ENCODE measurements at places on chromosomes 5 and 9. TPM values are rescaled to one million over a fixed set of nuclear protein-coding genes. Genes with fewer than 3 reads are reported as not detected.

Gene FCN1
- 65.0 TPM for total RNA-seq

Gene MAN1B1
- 56.7 TPM for total RNA-seq

Gene COL15A1
- 40.5 TPM for total RNA-seq

Gene SLC6A7
- not detected for total RNA-seq

Gene MSX2
- 0.34 TPM for total RNA-seq

Gene MEF2C
- 47.3 TPM for total RNA-seq

Gene PCDHGA10
- 5.7 TPM for total RNA-seq

Gene PCDHB10
- total RNA-seq: 1.9 TPM

GRCh38 chr5:174558190-174558589, 166.2 kb upstream of the MSX2 start:
- no peaks in the 10 kb centered on the region for H3K4me1 ChIP-seq
- no peak overlapping the region for H3K27ac ChIP-seq
- peaks cover 4% of the 10 kb centered on the region for H3K27me3 ChIP-seq
- DNase-seq: no peak
- H3K36me3 ChIP-seq: no peaks in the 10 kb centered on the region
- no peak overlapping the region for H3K4me3 ChIP-seq

DNA sequence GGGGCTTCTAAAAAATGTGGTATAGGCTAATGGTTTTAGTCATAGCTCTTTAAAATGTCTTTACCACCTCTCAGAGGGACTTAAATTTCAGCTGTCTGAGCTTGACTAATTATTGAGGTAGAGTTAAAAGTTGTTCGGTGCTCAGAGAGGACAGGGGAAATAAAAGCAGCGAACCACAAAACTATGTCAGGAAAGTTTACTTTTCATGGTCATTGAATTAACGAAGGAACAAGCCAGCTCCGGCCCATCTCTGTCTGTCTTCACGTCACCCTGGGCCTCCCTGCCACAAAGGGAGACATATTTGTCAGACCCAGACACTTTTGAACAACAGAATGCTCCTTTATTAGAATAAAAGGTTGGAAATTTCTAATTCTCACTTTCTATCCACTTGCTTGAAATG, 98.8 kb upstream of the EFNA5 start:
- no peaks in the 10 kb centered on the region for H3K36me3 ChIP-seq
- DNase-seq: no peak
- H3K4me3 ChIP-seq: no peak overlapping the region
- H3K27me3 ChIP-seq: no peaks in the 10 kb centered on the region
- H3K4me1 ChIP-seq: peaks cover 7% of the 10 kb centered on the region

GRCh38 chr9:88322906-88323566, 65.2 kb upstream of the SPIN1 start:
- no peaks in the 10 kb centered on the region for H3K36me3 ChIP-seq
- DNase-seq: no peak
- H3K4me3 ChIP-seq: no peak overlapping the region
- no peaks in the 10 kb centered on the region for H3K4me1 ChIP-seq
- H3K27me3 ChIP-seq: no peaks in the 10 kb centered on the region
- no peak overlapping the region for H3K27ac ChIP-seq

- H3K36me3 ChIP-seq: no peaks in the 10 kb centered on the region
- no peak for DNase-seq
- no peak overlapping the region for H3K4me3 ChIP-seq
- H3K27ac ChIP-seq: no peak overlapping the region
These were observed 44.8 kb upstream of the EQTN start for GRCh38 chr9:27341545-27342294.

- H3K27ac ChIP-seq: no peak overlapping the region
- no peaks in the 10 kb centered on the region for H3K27me3 ChIP-seq
- no peaks in the 10 kb centered on the region for H3K4me1 ChIP-seq
- DNase-seq: no peak
- H3K4me3 ChIP-seq: no peak overlapping the region
- no peaks in the 10 kb centered on the region for H3K36me3 ChIP-seq
These were observed 461.3 kb downstream of the TMEM232 start for GRCh38 chr5:110265162-110265561.

GRCh38 chr5:40381676-40382363, 297.9 kb upstream of the PTGER4 start:
- H3K27ac ChIP-seq: no peak overlapping the region
- no peaks in the 10 kb centered on the region for H3K27me3 ChIP-seq
- H3K4me1 ChIP-seq: no peaks in the 10 kb centered on the region
- DNase-seq: no peak

DNA sequence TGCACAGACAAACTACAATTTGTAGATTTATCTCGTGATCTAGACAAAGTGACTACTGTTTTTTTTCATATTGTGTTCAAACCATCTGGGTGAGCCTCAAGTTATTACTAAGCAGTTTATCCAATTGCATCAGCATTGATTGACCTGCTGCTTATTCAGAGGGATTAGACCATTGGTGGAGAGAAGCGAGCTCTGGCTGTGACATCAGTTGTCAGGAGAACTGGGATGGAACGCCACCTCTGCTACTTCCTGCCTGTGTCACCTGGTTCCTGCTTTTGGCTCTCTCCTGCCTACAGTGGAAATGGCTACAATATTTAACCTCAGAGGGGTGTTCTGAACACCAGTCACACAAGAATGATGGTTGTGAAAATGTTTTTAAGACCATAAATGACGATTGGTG, 12.1 kb downstream of the NR4A3 start:
- H3K27ac ChIP-seq: no peak overlapping the region
- no peak overlapping the region for H3K4me3 ChIP-seq
- no peaks in the 10 kb centered on the region for H3K4me1 ChIP-seq
- no peaks in the 10 kb centered on the region for H3K27me3 ChIP-seq
- DNase-seq: no peak
- peaks cover 2% of the 10 kb centered on the region for H3K36me3 ChIP-seq

DNA sequence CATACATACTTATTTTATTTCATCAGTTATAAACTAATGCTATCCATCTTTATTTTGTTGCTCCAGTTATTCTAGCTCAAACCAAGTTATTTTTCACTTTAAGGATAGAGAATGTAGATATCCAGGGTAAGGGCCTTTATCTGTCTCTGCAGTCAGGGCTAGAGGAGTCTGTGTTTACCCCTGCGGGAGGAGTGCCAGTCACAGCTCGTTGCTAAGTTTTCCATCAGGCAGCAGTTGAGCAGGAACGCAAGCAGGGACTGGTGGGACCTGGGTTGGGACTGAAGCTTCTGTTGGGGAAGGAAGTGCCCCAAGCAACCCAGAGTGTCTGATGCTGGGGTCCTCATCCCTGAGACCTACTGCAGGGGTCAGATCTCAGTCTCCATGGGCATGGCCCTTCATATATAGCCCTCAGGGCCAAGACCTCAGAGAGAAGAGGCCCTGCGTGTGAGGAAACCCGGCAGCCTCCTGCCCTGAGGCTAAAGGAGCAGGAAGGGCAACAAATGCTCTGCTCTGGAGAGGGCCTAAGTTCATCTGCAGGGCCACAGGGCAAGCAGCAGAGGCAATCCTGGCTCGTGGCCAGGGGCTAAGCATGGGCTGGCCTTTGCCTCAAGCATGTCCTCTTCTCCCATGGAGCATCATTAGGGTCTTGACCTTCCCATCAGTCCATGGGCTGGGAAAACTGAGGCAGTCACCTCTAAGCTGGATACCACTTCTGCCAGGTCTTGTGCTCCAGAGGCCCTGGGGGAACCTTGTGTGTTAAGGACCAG, 6.6 kb downstream of the SLC22A4 start:
- H3K36me3 ChIP-seq: no peaks in the 10 kb centered on the region
- H3K27me3 ChIP-seq: peaks cover 2% of the 10 kb centered on the region
- no peak overlapping the region for H3K4me3 ChIP-seq
- H3K4me1 ChIP-seq: no peaks in the 10 kb centered on the region
- no peak for DNase-seq
- H3K27ac ChIP-seq: no peak overlapping the region

GRCh38 chr5:4882186-4882585, 257.9 kb upstream of the ADAMTS16 start:
- H3K4me1 ChIP-seq: no peaks in the 10 kb centered on the region
- DNase-seq: no peak
- no peak overlapping the region for H3K27ac ChIP-seq
- H3K4me3 ChIP-seq: no peak overlapping the region

- H3K4me3 ChIP-seq: no peak overlapping the region
- H3K27ac ChIP-seq: no peak overlapping the region
- no peak for DNase-seq
These were observed 40.8 kb downstream of the GRAMD2B start for GRCh38 chr5:126464016-126464415.

DNA sequence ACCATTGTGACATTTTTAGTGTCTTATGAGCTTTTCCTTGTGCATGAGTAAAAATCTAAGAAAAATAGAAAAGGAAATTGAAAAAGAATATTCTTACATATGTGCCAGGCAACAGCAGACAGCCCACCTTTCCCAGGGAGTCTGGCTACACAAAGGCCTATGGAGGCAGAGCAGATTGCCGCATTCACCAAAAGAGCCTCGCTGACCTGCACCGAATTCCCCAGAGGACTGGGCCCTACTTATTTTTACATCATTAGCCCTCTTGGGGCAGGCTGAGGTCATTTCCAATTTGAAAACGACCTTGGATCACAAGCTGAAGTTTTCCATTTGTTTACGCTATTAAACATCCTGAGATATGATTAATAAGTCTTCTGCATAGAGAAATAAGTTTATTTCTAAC, 66.2 kb upstream of the WDR41 start:
- DNase-seq: no peak
- H3K36me3 ChIP-seq: no peaks in the 10 kb centered on the region
- peaks cover 7% of the 10 kb centered on the region for H3K4me1 ChIP-seq
- no peak overlapping the region for H3K4me3 ChIP-seq
- H3K27ac ChIP-seq: no peak overlapping the region

DNA sequence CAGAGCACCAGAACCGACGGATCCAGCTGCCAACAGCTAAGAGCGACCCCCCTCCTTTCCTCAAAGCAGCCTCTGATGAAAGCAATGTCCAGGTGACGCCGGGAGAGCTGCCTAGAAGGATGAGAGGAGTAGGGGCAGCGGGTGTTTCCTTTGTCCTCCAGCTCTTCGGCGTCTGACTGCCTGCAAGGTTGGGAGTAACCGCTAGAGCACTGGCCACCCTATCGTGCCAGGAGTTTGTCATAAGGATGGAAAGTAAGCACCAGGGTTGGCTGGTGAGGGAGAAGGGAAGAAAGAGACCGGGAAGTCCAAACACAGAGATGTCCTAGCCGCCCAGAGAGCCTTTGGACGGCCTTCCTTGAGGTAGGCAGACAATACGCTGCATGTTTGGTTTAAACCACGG, 10.8 kb downstream of the MRPL36 start:
- H3K27me3 ChIP-seq: no peaks in the 10 kb centered on the region
- no peak overlapping the region for H3K4me3 ChIP-seq
- no peaks in the 10 kb centered on the region for H3K36me3 ChIP-seq
- no peak overlapping the region for H3K27ac ChIP-seq

DNA sequence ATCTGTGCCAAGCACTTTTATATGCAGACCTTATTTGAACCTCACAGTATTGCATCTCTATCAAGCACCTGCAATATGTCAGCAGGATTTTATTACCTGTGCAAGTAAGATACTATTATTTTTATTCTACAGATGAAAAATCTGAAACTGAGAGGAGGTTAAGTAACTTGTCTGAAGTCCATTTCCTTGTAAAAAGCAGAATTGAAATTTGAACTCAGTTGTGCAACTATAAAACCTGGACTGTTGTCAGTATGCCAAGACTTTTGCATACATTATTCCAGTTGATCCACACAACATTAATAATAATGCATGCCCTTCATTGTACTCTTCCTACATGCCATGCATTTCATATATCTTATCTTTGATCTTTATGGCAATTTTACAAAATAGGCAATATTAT, 82.2 kb upstream of the BRINP1 start:
- no peaks in the 10 kb centered on the region for H3K27me3 ChIP-seq
- no peak for DNase-seq
- H3K27ac ChIP-seq: no peak overlapping the region
- H3K4me1 ChIP-seq: no peaks in the 10 kb centered on the region

DNA sequence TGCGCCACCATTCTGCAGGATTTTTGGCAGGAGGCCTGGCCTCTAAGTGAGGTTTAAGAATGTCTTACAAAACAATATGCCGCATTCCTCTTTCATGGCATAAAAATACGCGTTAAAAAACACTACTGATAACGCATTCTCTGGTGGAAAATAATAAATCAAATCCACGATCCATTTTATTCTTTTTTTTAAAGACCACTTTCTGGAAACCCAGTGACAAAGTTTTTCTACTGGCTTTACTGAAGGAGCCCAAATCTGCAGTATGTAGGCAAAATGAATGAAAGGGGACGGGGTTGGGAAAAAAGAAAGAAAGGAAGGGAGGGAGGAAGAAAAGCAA, 2.0 kb downstream of the SV2C start:
- H3K36me3 ChIP-seq: no peaks in the 10 kb centered on the region
- H3K4me3 ChIP-seq: no peak overlapping the region
- H3K4me1 ChIP-seq: no peaks in the 10 kb centered on the region
- no peak overlapping the region for H3K27ac ChIP-seq
- peaks cover 61% of the 10 kb centered on the region for H3K27me3 ChIP-seq

GRCh38 chr5:127802477-127802865, 99.3 kb downstream of the CCDC192 start:
- no peaks in the 10 kb centered on the region for H3K4me1 ChIP-seq
- H3K27ac ChIP-seq: no peak overlapping the region
- DNase-seq: no peak
- H3K27me3 ChIP-seq: no peaks in the 10 kb centered on the region
- H3K4me3 ChIP-seq: no peak overlapping the region

GRCh38 chr9:132589148-132590036, 7.0 kb downstream of the BARHL1 start:
- no peak for DNase-seq
- peaks cover 7% of the 10 kb centered on the region for H3K36me3 ChIP-seq
- no peak overlapping the region for H3K4me3 ChIP-seq

DNA sequence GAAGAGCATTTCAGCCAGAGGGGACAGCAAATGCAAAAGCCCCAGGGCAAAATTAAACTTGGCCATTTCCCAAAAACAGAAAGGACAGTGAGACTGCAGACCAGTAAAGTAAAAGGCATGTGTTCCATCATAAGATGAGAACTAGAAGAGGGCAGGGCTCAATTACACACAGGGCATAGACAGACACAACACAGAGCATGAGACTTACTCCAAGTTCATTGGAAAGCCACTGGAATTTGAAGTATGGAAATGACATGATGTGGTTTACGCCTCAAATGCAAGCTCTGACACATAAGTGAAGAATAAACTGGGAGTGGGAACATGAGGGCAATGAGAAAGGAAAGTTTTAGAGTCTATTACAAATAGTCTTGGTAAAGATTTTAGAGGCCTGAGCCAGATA, 446.6 kb upstream of the GRIA1 start:
- H3K4me3 ChIP-seq: no peak overlapping the region
- no peaks in the 10 kb centered on the region for H3K27me3 ChIP-seq
- H3K36me3 ChIP-seq: no peaks in the 10 kb centered on the region

GRCh38 chr9:78236551-78236910, 656 bp downstream of the CEP78 start:
- peak overlapping the region; percentile 51 for H3K27ac ChIP-seq
- H3K36me3 ChIP-seq: no peaks in the 10 kb centered on the region
- no peak for DNase-seq
- H3K4me3 ChIP-seq: peak overlapping the region; percentile 70
- peaks cover 4% of the 10 kb centered on the region for H3K4me1 ChIP-seq
- H3K27me3 ChIP-seq: no peaks in the 10 kb centered on the region

- no peaks in the 10 kb centered on the region for H3K27me3 ChIP-seq
- H3K36me3 ChIP-seq: no peaks in the 10 kb centered on the region
- no peaks in the 10 kb centered on the region for H3K4me1 ChIP-seq
- no peak for DNase-seq
- H3K4me3 ChIP-seq: no peak overlapping the region
- no peak overlapping the region for H3K27ac ChIP-seq
These were observed 1099.2 kb downstream of the CDH18 start for GRCh38 chr5:18888821-18889220.
